ENCODE measurements at places on chromosomes 11 and 22.

- DNase-seq = no peak
Measured at GRCh38 chr22:31585161-31585859, 76.7 kb downstream of the PISD start.

DNA sequence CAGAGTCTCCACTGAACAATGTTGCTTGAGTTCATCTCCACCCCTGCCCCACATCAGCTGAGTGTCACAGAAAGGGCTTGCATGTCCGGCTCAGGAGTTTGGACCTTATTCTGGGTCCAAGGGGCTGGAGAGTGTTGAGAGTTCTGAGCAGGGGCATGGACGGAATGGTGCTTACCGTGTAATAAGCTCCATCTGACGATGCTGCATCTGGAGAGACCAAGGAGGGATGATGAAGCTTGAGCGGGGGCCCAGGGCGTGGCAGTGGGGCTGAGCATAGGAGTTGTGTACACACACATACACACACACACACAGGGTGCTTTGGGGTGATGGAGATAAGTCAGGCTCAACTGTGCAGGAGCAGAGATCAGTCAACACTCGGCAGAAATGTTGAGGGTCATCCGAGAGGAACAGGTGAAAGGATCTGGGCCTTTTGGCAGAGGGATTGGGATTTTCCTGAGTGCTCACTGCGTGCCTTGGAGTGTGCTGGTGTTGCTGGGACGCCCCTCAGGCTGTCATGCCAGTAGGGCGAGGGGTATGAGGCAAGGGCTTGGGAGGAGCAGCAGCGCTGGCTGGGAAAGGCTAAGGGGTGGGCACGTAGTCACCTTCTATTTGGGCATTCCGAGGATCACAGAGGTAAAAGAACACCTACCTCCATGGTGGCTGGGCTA is 2.3 kb downstream of the USP35 start:
- DNase-seq = no peak

DNA sequence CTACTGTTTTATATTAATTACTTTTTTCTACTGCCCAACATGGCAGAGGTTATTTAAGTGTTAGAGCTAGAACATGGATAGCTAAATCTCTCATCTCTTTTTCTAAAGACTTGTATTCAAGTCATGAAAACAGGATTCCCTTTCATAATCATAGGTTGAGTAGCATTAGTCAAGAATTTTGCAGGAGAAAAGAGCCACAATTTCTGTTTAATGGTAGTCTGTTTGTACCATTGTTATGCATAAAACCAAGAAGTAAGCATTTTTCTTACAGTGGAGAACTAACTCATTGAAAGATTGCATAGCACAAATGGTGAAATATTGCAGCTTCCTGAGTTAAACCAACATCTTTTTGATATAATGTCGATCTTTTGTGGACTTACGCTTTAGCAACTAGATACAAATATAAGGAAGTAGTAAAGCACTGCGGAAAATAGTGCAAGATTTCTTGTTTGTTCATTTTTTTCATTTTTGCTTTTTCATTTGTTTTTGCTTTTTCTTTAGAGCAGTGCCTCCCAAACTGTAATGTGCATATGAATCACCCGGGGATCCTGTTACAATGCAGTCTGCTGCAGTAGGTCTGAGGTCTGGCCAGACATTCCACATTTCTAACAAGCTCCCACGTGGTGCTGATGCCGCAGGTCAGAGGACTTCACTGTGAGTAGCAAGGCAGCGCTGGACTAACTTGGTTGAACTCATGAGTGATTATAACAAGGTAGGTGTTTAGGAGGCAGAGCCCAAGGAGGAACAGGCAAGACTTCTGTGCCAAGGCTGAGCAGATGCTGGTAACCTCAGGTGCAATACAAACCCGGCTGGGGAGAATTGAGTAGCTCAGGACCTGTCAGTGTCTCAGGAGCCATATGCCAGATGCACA is 4.6 kb downstream of the ETS1 start:
- no peak for DNase-seq

DNA sequence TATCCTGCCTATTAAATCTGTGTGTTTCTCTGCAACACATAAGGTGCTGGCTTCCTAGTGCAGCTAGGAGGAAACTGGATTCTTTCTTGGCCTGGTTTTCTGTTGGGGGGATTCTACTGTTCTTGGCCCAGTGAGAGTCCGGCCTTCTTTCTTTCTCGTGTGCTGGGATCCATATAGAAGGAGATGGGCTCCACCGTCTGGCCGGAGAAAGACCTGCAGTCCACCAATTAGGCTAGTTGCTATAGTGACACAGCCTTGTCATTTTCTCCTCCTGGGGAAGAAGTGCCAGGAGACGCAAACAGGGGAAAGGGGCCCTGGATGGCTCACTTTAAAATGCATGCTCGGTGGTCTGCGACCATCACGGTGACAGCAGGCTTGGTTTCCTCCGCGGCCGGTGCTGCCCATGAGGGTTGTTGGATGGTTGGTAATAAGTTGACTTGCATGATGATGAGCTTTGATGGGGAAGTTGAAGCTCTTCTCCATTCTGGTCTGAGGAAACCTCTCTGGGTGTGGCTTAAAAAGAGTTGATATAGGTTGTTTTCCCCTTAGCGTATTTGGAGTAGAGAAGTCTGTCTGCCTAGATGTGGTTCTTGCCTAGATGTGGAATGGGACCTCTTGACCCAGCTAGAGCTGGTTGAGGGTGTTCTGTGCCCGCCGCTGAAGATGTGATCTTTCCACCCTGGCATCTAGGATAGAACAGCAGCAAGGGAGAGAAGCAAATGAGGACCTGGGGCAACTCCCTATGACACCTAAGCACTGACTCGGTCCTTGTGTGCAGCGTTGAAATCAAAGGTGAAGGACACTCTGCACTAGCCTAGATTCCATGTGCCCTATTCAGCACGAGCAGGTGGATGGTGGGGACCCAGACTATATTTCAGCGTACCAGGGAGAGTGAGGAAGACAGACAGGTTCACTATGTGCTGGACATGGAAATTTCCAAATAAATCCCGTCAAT is 1335.0 kb downstream of the BRD1 start:
- peak; percentile 70 for DNase-seq

- DNase-seq = no peak
Measured at GRCh38 chr11:90845126-90845525, 622.3 kb upstream of the CHORDC1 start.

DNA sequence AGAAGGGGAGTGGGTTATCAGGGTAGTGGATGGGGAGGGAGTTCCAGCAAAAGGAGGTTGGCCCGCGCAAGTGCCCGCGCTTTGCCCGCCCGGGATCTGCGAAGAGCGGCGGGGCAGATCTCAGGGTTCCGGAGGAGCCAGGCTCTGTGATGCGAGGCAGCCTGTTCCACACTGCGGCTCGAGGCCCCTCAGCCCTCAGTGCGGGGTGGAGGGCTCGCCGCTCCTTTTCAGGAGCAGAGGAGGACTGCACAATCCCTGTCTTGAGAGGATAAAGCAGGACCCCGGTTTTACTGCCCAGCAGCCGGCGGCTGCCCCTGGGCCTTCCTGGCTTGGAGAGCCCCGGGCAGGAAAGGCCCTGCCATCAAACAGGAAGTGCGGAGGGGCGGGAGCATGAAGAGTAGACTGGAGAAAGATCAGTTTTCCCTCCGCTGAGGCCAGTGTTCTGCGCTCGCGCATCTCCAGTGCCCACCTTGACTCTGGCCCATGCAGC is 6.2 kb downstream of the SLC6A5 start:
- no peak for DNase-seq

GRCh38 chr22:41528132-41528766 is 16.0 kb downstream of the POLR3H start:
- DNase-seq = no peak

- DNase-seq = no peak
Measured at GRCh38 chr11:61503135-61503770, 5.3 kb upstream of the LRRC10B start.

All from endothelial cell (in vitro differentiated cells).